Omental fat pad (tissue), 4 donors: ENCODE measurements at places on chromosomes 5 and 9.

DNA sequence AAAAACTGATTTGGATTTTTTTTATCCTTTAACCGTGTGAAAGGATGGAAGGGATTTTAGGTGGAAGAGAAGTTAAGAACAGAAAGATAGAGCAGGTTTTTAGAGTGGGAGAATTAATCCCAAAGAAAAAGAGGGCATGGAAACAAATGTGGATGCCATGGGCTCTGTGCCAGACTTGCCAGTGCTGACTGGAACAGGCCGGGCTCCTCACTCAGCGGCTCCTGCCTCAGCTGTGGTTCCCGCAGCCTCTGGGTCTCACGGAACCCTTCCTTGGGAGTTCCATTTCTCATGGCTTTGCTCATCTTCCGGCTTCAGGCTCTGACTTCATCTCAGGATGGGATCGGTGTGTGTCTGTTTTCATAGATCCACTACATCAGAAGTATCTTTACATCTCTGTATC lies 30.4 kb upstream of the SLC2A8 start:
- DNase-seq, result no peak

DNA sequence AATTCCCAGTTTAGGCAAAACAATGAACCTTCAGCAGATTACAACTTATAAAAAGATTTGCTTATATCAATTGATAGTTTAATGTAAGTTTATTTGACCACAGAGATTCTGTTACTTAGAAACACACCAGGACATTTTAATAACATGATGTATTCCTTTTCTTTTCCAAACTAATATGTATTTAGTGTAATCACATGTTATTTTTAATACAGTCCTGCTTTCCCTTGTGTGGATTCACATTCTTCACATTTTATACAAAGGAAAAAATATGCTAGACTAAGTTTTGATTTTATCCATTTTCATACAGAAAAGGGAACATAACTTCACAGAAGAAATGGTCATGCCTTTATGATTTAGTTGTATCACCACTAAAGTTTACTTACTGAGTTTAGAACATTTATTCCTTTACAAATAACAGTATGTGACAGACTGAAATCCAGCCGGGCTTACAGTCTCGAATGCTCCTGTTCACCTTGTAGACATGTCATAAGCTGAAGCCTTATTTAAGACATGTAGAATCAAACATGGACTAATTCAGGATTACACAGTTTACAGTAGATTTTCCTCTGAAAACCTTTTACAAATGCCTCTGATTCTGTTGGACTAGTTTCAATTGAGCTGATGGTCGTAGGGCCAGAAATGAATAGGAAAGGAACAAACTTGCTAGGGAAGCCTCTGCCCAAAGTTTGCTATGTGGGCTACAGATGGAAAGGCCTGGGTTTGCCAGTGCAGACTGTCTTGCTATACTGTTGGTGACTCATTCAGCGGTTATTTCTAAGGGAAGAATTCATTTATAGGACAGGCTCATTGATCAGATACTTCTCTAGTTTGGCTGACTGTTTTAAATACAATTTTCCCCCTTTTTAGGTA lies 6.6 kb upstream of the ASPN start:
- DNase-seq, result no peak

DNA sequence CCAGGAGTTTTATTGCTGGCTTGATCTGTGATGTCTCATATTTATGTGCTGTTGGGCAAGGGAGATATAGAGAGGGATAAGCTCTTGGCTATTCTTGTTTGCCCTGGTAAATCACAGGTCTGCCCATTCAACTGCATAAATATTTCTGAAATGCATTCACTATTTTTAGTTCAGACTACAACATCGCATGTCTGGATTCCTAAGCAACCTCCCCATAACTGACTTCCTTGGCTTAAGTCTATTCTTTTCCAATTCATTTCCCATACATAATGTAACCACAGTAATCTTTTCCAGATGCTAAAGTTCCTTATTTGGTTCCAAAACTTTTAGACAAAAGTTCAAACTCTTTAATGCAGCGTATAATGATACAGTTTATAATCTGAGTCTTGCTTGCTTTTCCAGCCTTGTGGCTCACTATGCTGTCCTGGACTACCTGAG lies 321.4 kb upstream of the ACTBL2 start:
- no peak for DNase-seq

GRCh38 chr9:131545003-131545785 lies at the start of gene PRRT1B:
TSS of gene PRRT1B (plus strand) at chr9:131545523. CDS start at chr9:131545616, 93 bp downstream.
- DNase-seq, result no peak

DNA sequence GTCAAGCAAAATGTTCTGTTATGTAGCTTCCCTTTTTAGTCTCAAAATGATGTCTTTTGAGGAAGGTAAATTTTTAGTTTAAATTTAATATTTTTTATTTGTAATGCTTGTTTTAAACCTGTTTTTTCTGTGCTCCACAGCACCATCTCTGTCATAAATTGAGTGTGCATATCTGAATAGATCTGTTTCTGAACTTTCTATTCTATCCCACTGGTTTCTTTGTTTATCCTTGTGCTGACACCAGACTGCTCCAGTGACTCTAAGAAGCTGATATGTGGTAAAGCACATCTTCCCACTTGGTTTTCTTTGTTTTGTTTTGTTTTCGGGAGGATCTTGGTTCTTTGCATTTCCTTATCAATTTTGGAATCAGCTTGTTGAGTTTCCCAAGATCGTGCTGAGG lies 7.1 kb upstream of the RNF145 start:
- no peak for DNase-seq
